ENCODE measurements at places on chromosomes 11 and 22. TPM values are rescaled to one million over a fixed set of nuclear protein-coding genes. Genes with fewer than 3 reads are reported as not detected.

DNA sequence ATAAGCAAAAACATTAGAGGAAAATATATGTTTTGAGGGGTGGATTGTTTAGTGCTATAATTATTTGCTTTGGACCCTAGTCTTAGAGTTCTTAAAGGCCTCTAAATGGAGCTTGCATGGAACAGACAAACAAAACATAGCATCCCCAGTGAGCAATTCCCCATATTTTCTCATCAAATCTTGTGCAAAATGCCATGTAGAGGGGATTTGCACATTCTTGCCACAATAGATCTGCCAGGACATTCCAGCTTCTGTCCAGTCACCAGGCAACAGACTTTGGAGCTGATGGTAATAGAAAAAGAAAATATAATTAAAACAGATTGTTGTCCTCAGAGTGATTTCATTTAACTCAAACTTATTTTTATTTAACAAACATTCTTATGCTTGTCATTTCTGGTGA lies 360.3 kb upstream of the PDGFD start:
- no peaks in the 10 kb centered on the region for H3K4me1 ChIP-seq
- H3K27ac ChIP-seq: no peak overlapping the region

The SHANK3 gene
- 4.5 TPM for total RNA-seq

DNA sequence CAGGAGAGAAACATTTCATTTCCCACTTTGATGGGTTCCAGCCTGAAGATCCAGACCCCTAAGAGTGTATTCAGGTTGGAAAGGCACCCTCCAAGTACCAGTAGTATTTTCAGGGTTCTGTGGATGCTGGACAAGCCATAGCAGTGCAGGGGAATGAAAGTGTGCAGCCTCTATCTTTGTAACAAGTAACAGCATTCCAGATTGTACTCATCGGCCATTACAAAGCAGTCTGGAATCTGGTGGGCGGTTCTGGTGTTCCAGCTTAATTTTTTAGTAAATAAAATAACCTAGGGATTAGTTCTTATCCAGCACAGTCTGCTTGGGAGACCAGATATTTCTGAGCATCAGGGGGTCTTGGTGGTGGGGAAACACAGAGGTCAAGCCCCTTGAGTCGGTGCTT lies 22.6 kb downstream of the APLNR start:
- no peaks in the 10 kb centered on the region for H3K36me3 ChIP-seq
- H3K4me3 ChIP-seq: no peak overlapping the region
- DNase-seq: no peak
- H3K27me3 ChIP-seq: no peaks in the 10 kb centered on the region
- H3K4me1 ChIP-seq: no peaks in the 10 kb centered on the region

The ZP1 gene
- not detected for total RNA-seq

DNA sequence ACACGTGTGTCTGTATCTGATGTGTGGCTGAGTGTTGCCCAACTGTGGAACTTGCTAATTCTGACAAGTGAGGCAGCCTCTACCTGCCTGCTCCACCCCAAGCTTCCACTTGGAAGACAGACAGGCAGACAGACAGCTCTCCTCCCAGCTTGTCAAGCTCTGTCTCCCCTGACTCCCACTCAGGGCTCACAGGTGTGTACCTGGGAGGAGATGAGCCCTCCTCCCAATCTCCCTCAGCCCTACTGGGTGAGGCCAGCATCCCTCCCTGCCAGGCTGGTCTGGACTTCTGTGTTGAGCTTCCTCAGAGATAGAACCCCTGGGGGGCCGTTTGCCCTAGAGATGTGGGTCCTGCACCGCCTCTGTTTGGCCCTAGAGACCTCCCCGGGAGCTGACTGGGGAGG lies 1.0 kb upstream of the CHRM1 start:
- no peak overlapping the region for H3K4me3 ChIP-seq
- H3K36me3 ChIP-seq: no peaks in the 10 kb centered on the region
- peaks cover 17% of the 10 kb centered on the region for H3K4me1 ChIP-seq
- DNase-seq: no peak
- no peak overlapping the region for H3K27ac ChIP-seq

The TBX10 gene
- not detected for total RNA-seq

- no peak overlapping the region for H3K27ac ChIP-seq
- no peak overlapping the region for H3K4me3 ChIP-seq
- no peaks in the 10 kb centered on the region for H3K36me3 ChIP-seq
- no peak for DNase-seq
- peaks cover 3% of the 10 kb centered on the region for H3K4me1 ChIP-seq
- no peaks in the 10 kb centered on the region for H3K27me3 ChIP-seq
These were observed 28.1 kb upstream of the PHF21A start for GRCh38 chr11:46149342-46149741.

- H3K4me3 ChIP-seq: no peak overlapping the region
- H3K36me3 ChIP-seq: no peaks in the 10 kb centered on the region
- H3K27me3 ChIP-seq: no peaks in the 10 kb centered on the region
These were observed 815 bp upstream of the MS4A6A start for GRCh38 chr11:60183591-60184205.

Data from Caco-2 (cell line).